Hindlimb muscle (tissue), 1 donor: ENCODE measurements at places on chromosomes 13 and 19. TPM values are rescaled to one million over a fixed set of nuclear protein-coding genes. Genes with fewer than 3 reads are reported as not detected.

DNA sequence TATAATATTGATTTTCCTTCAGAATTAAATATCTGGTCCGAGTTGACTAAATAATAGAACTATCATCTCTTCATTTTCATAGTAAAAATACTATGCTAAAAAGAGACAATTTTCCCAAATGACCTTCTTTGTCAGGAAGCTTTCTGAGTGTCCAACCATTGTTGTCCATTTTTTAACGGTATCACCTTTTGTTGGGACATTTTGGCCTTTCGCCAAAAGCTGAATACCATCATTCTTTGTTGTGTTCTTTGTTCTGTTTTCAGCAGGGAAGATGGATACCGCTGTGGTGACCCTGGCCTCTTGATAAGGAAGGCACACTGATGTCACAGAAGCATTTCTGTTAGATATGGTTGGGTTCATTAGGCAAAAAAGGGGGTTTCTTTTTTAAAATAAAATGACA is 654.4 kb upstream of the GPC6 start:
- no peak for DNase-seq

DNA sequence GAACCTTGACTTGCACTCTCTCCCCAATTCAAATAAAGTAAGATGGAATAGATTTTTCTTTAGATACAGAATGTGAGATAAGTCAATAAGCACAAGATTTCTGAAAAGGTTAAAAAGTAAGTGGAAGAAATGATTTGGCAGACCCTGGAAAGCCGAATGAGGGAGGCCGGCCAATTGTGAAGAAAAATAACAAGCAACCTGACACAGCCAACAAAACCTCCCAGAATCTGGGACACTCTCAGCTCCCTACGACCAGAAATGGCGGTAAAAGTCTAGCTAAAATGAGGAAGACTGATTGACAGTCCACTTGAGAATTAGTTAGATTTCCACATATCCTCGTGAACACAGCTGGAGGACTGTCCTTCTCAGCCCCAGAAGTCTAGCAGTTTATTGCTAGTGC is 85.4 kb downstream of the KLF12 start:
- DNase-seq = no peak

DNA sequence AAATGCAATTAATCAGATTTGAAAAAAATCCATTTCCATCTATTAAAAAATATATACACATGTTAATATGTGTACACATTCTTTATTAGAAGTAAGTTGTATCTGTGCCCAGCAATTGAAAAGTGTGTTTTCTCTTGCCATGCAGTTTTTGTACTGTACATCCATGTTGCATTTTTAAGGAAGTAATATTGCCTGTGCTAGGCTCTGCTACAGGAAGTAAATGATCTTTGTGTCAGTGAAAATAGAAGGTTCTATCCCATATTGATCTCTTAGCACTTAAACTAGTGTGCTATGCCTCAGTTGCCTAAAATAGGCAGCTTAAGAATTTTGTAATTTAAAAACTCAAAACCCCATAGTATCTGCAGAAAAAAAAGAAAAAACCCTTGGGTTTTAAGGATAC is 122.5 kb downstream of the CDK8 start:
- DNase-seq = no peak

GRCh38 chr19:7373862-7374261 is 25.1 kb downstream of the ARHGEF18 start:
- DNase-seq = no peak

Gene LILRB4
- 1.3 TPM for polyA plus RNA-seq
